Tibial artery (tissue), 4 donors: ENCODE measurements at places on chromosomes 6 and 20.

DNA sequence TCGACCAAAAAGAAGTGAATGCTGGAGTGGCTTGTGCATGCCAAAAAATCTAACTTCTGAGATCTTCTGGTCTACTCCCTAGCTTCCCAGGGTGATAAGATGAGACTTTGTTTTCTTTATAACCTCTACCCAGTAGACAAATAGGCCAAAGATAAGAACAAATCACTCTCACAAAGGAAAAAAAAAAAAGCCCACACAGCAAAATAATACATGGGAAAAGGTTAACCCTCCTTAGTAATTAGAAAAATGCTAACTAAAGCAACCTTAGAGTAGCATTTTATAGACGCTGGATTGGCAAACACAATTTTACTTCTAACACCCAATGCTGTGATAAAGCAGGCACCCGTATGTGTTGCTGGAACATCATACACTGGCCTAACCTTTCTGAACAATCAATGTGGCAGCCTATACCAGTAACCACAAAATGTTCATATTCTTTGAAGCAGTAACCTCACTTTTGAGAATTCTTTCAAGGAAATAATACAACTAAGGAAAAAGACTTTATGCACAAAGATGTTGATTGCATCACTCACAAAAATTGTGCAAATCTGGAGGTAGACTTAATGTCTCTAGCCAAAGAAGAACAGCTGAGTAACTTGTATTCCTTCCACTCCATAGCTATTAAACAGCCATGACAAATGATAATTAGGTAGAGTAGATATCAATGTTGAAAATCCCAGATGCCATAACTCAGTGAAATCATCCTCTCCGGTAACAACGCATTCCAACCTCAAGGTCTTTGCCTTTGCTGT, 116.3 kb upstream of the QKI start:
- no peak for DNase-seq

GRCh38 chr6:36605143-36605542, 11.0 kb downstream of the SRSF3 start:
- DNase-seq, result no peak

- DNase-seq, result no peak
Observed at GRCh38 chr6:110662490-110663211, 152.6 kb downstream of the CDK19 start.

DNA sequence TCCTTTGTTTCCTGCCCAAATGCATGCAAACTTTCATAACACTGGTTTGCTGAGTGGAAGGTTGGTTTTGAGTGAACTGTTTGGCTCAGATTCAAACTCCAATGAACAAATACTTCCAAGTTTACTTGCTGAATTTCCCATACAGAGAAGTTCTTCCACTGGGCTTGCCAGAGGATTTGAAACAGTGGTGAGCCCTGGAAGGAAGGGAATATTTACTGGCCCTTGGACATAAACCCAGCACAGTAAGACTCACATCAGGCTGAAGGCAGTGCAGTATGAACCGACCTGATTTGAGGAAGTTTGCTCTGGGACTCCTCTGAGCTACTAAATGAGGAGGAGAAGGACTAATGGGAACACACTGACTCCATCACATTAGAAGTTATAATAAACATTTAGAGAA, 3.8 kb downstream of the TRAF3IP2 start:
- peak; percentile 82 for DNase-seq

GRCh38 chr20:19330731-19331130, 118.3 kb downstream of the SLC24A3 start:
- DNase-seq, result no peak

DNA sequence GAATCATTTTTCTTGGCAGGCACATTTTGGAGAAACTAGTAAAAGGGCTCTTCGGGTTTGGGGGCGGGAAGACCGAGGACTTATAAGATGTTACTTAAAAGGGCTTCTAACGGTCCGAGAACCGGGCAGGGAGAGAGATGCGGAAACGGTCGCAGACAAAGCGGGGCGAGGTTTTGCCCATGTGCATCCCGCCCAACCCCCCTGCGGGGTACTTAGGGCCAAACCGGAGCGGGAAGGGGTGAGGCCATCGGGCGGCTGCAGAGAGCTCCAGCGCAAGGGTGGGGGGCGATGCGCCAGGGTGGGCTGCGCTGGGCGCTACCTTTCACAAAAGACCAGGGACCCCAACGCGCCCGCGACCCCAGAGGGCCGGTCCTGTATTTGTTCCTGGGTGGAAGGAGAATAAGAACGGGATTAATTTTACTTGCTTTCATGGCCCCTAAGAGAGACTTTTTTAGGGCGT, 616 bp downstream of the TUBB start:
- peak; percentile 77 for DNase-seq

- DNase-seq, result peak; percentile 89
Observed at GRCh38 chr6:30722280-30723112, 2.3 kb downstream of the TUBB start.

- no peak for DNase-seq
Observed at GRCh38 chr20:63525971-63526370, 5.4 kb downstream of the PPDPF start.

DNA sequence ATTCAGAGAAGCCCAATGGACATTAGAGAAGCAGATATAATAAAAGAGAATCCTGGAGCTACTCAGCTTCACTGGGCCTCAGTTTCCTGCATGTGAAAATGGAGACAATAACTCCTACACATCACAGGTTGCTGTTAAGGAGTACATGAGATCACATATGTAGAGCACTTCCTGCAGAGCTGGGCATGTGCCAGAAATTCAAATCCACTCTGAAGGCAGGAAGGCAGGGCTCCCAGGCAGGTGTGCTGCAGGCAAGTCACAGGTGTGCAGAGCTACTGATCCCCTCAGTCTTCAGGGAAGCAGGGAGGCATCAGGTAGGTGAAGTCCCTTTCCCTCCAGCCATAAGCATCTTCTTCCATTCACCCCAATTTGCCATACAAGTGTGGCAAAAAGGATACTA, 48.0 kb downstream of the DST start:
- no peak for DNase-seq

- DNase-seq, result no peak
Observed at GRCh38 chr6:16781348-16782169, 20.3 kb upstream of the ATXN1 start.

- no peak for DNase-seq
Observed at GRCh38 chr20:17345321-17345720, 118.5 kb downstream of the PCSK2 start.

DNA sequence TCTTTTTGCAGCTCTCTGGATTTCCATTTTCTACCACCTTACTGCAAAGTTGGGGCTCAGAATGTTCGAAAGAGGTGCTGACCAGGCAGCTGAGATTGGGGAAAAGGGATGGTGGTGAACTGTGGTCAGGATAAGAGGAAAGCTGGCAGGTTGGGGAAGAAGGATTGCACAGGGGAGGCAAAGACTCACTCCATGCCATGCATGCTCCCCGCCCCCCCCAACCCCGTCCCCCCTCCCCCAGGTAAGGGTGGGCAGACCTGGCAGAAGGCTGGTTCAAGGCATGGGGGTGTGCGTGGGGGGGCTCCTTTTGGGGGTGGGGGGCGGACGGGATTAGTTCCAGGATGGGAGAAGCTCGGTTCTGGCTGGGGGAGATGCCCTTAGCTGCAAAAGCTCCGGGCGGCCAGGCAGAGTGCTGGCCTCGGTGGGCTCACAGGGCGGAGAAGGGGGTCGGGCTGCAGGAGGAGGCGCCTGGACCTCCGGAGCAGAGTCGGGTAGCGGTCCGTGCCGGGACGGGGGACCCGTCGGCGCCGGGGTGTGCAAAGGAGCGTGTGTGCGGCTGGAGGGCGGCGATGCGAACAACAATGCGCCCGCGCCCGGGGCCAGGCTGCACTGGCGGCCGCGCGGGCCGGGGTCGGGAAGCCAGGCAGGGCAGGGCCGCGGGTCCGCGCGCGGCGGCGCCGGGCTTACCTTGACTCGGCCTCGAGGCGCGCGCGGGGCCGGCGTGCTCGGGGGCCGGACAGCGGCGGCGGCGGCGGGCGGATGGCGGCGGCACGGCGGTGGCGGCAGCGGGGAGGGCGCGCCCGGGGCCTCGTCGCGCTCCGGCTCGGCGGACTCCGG, 880 bp downstream of the ADNP start:
- peak; percentile 23 for DNase-seq

DNA sequence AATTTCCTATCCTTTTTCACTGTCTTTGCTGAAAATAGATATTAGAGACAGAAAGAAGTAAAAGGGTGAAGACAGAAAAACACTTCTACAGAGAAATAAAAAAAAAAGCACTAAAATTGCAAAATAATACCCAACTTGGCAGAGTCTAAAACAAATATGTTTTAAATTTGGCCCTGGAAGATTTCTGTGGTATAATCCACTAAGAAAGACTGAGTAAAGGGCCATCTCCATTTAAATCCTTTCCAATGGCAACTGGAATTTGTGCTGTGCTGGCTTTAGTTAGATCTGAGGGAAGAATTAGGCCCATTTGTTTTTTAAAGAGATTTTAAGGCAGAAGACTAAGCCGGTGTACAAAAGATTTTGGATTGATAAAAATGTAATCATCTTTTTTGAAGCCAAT, 321.2 kb downstream of the GJA1 start:
- no peak for DNase-seq

DNA sequence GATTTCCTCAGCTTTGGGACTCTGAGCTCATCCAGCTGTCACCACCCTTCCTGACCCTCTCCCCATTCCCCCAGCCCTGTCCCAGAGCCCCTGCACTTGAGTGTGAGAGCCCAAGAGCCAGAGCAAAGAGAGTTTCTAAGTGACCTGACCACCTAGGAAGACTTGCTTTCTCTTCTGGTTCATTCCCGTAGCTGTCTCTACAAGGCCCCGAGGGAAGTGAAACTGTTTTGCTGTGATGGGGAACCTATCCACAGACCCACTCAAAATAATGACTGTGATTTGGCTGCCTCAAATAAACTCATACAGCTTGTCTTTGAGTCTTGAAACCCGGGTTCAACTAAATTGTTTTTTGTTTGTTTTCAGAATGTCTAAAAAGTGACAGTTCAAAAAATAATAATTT, 74.6 kb upstream of the XRN2 start:
- DNase-seq, result no peak

GRCh38 chr6:11785415-11785773, 6.8 kb upstream of the ADTRP start:
- no peak for DNase-seq

DNA sequence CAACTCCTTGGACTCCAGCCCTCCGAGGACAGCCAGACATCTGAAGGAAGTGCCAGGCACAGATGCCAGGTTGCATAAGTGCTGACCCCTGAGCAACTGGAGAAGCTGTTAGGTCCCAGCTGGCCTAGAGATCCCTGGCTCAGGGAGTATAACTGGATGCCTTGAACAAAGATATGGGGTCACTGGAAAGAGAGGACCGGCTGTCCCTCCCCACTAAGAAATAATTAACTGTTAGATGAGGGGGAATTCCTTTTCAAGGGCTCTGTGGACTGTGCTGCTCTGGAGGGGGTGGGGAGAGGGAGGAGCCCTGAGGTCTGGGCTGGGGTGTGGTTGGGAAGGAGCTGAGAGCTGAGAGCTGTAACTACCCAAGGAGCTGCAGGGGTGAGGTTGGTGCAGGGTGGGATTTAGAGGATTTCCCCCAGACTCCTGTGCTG, 39.6 kb downstream of the HLA-F start:
- DNase-seq, result peak; percentile 64

- DNase-seq, result no peak
Observed at GRCh38 chr20:11001302-11001701, 327.5 kb upstream of the JAG1 start.

GRCh38 chr6:11092668-11093375, 812 bp upstream of the SMIM13 start:
- DNase-seq, result no peak

DNA sequence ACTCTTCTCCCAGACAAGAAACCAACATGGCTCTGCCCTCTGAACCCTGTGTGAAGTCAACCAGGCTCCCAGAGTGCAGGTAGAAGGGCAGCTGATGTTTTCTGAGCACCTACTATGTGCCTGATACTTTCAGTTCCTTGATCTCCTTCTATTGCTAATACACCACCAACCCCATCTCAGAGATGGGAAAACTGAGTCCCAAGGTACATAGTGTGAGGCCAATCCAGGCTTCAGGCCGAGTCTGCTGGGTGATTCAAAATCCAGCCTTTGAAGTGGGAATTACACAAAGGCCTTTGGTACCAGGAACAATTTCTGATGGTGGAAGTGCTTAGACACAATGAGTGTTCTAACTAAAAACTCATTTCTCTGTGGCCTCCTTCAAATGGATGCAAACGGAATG, 96.3 kb downstream of the NFATC2 start:
- no peak for DNase-seq

- DNase-seq, result no peak
Observed at GRCh38 chr6:123770247-123770949, 33.3 kb upstream of the NKAIN2 start.

DNA sequence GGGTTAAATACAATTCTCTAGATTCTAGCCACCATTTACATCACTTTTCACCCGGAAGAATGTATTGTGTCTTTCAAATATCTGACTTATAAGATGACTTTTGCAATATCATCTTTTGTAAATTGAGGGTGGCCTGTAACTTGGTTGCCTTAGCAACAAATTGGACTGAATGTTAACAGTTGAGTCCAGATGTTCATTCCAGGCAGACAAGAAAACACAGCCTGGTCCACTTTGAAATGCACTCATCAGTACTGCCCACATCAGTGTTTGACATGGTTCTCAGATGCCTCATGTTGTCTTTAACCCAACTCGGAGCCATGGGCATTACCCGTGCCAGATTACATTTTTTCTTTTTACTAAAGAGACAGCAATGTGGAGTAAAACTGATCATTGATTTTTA, 781.6 kb upstream of the CHD6 start:
- DNase-seq, result no peak

GRCh38 chr6:47303861-47304260, 5.8 kb downstream of the TNFRSF21 start:
- DNase-seq, result no peak

DNA sequence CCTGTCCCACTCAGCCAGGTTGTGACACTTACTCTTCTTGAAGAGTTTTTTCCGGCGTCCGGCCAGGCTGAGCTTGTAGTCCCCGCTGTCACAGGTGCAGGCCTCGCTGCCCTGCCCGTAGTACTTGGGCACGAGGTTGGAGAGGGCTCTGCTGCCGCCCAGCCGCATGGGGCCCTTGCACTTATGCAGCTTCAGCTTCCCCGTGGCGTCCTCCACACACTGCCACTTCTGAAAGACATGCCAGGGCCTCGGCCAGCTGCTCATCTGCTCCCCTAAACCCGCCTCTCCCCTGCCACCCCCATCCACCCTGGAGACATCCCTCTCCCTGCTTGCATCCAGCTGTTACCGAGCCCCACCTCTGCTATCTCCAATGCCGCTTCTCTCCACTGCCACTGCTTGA, 113.1 kb downstream of the SULF2 start:
- DNase-seq, result peak; percentile 57
